ENCODE measurements at places on chromosomes 4 and X.

DNA sequence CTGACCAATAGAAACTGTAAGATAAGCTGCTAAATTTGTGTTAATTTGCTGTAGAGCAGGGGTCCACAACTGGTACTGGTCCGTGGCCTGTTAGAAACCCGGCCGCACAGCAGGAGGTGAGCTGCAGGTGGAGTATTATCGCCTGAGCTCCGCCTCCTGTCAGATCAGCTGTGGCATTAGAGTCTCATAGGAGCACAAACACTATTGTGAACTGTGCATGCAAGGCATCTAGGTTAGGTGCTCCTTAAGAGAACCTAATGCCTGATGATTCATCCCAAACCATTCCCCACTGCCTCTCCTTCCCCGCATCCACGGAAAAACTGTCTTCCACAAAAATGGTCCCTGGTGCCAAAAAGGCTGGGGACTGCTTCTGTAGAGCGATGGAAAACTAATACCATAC lies 19.7 kb downstream of the FBXW7 start:
- DNase-seq, result no peak

- no peak for DNase-seq
These were observed 223.2 kb upstream of the CNKSR2 start for GRCh38 chrX:21151051-21151450.

GRCh38 chr4:6710282-6710681 lies 617 bp upstream of the MRFAP1L1 start:
- DNase-seq, result no peak

- no peak for DNase-seq
These were observed 1351.7 kb upstream of the ADGRL3 start for GRCh38 chr4:59848457-59848856.

- no peak for DNase-seq
These were observed 35.5 kb downstream of the TBC1D9 start for GRCh38 chr4:140720387-140721304.

DNA sequence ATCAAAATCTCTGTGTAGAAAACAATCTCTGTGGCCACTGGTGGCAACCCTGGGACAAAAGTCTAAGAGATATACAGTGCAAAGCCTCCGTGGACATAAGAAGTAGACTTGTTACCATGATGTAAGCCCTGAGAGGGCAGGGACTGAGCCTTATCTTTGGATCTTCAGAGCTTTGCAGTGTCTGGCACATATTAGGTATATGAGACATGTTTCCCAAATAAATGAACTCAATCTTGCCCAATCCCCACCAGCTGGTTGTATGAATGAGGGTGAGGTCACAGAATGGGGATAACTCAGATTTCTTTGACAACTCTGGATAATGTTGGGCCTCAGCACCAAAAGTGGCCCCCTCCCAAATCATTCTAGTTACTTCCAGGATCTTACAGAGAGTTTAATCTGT lies 511.4 kb upstream of the DIPK2B start:
- no peak for DNase-seq

- DNase-seq, result no peak
These were observed 1112.1 kb upstream of the PRKX start for GRCh38 chrX:4825550-4825949.

DNA sequence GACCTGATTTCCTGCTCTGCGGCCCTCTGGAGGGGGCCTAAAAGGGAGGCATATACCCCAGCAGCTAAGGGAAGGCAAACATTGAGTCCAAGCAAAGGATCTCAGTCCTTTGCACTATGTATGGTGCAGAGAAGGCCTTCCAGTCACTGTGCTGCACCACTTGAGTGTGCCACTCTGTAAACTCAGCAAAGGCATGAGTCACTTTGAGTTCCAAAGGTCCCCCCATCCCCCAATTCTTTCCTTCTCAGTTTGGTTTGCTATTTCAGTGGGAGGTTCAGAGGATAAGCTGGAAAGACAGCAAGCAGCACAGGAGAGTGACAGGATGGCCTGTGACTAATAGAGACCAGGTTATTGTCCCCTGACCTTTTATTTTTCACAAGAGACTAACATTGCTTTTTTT lies 131.3 kb downstream of the FHDC1 start:
- no peak for DNase-seq

- DNase-seq, result no peak
These were observed 187.8 kb upstream of the NR3C2 start for GRCh38 chr4:148630051-148630450.

GRCh38 chrX:28757290-28757689 lies 170.0 kb downstream of the IL1RAPL1 start:
- DNase-seq, result no peak

GRCh38 chr4:188023682-188024081 lies 28.1 kb downstream of the ZFP42 start:
- no peak for DNase-seq

DNA sequence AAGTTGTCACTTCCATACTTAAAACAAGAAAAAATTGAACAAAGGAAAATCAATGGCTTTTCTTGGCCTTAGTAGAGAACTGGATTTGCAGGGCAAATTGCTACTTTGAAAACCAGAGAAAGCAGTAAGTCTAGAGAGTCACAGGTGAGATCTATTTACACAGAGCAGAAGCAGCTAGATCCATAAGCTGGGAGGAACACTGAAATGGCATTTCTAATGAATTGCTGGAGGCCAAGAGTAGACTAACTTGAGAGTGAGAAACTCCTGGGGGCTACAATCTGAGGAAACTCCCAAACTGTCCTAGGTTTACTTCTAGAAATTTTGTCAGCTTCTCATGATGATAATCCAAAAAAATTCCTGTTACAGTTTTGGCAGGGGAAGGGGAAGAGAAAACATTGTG lies 133.3 kb downstream of the SPCS3 start:
- DNase-seq, result no peak

DNA sequence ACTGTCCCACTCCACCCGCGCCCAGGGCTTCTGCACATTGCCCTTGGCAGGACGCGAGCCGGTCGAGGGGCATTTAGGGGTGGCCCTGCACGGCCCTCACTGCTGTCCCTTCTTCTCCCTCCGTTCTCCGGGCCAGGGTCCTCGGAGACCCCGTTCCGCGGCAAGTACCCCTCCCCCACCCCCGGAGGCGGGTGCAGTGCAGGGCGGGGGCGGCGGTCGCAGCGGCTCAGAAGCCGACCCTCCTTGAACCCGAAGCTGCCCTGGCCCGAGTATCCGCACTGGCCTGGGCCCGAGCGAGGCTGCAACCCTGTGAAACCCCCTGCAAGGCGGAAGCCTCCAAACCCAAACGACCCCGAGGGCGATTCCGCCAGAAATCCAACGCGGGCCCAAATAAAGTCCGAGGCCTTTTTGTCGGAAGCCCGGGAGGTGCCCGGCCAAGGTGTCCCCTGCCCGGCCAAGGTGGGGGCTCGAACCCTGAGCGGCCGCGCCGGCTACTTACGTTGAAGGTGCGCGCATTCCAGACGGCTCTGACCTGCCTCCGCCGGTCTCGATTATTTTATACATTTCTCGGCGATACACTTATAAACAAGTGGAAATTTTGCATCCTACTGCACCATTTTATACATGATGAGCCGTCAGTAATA lies 53.1 kb upstream of the TMEM33 start:
- DNase-seq, result no peak

DNA sequence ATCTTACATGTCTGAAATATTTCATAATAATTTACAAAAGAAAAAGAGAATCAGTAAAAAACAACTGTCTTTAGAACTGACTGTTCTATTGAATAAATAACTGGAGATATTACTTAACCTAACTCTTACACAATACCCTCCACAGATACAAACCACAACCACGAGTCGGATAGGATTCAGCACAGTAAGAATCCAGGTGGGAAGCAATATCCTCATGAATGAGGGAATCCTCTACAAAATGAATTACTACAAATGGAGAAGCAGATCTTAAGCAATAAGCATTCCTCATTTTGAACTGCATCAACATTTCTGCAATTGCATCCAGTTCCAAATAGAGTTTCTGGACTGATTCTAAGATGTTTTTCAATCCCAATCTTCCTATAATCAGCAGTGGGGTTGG lies 227.1 kb downstream of the SH2D1A start:
- no peak for DNase-seq

GRCh38 chrX:15971696-15972095 lies 117.1 kb upstream of the AP1S2 start:
- DNase-seq, result no peak

GRCh38 chr4:65502131-65502701 lies 168.1 kb downstream of the EPHA5 start:
- DNase-seq, result no peak

GRCh38 chrX:70398899-70399298 lies 24.2 kb upstream of the GDPD2 start:
- no peak for DNase-seq

GRCh38 chr4:139735381-139736273 lies 70.0 kb downstream of the MGST2 start:
- DNase-seq, result no peak

DNA sequence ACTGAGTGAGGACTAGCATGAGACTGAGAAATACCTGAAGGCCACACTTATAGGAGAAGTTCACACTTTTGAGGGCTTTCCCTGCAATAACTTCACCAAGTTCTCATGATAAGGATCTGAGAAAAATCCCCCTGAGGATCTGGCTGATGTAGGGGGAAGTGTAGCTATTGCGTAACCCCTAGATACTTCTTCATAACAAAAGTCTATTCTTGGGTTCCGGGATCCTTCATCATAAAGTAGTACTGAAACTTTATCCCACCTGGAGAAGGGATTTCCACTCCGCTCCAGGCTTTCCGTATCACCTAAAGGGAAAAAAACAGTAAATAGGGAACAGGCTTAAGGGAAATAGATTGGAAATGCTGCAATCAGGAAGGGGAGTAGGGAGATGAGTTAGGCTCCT lies 13.3 kb downstream of the USP27X start:
- DNase-seq, result no peak

GRCh38 chr4:158282252-158282651 lies 72.0 kb downstream of the TMEM144 start:
- no peak for DNase-seq

DNA sequence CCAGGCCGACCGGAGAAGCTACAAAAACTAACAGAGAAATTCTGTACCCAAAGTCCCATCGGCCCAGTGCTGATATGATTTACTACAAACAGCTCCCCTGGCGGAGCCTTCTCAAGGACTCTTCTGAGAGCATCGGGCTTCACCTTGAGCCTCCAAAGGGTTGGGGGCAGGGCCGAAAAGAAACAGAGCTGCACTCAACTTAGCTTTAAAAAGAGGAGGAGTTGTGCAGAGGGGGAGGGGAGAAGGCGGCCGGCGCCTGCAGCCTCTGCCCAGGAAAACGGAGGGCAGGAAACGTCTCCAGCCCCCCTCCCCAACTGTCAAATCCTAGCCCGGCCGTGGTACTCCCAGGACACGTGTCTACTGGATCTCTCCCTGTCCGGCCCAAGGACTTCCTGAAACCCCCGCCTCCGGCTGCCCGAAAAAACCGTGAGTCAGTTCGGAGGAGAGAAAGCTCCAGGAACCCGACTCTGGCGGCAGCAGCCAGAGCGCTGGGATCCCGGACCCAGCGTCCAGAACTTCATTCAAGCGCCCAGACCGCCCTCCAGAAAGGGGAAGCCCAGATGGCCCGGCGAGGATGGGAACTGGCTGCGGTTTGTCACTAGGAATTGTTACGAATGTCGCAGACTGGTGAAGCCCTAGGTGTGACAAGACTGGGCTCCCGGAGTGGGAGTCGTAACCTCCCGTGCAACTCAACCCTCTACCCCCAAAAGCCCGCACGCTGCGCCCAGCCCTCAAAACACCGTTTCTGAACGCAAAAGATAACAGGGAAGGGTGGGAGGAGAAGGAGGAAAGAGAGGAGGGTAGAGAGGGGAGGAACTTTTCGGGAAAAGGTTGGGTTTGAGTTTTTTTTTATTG lies 973 bp downstream of the ADAMTS3 start:
- DNase-seq, result peak; percentile 96

GRCh38 chrX:151609222-151609621 lies 45.7 kb downstream of the PASD1 start:
- no peak for DNase-seq

GRCh38 chrX:7891928-7892327 lies 35.3 kb downstream of the PNPLA4 start:
- DNase-seq, result peak; percentile 35

- no peak for DNase-seq
These were observed 148.8 kb downstream of the POLA1 start for GRCh38 chrX:24842486-24842885.

Data from hematopoietic multipotent progenitor cell treated with erythropoietin and hydrocortisone succinate and interleukin-3 and kit ligand, for 8 days (in vitro differentiated cells).